ENCODE measurements at places on chromosomes 1 and 21. TPM values are rescaled to one million over a fixed set of nuclear protein-coding genes. Genes with fewer than 3 reads are reported as not detected.
A peak's percentile ranks its signal among the peaks of the same experiment; 100 is the strongest.

The FCRL1 gene
- not detected for total RNA-seq

The KIRREL1 gene
- total RNA-seq: 174 TPM

The VHLL gene
- total RNA-seq: not detected

The HEYL gene
- under 0.01 TPM for total RNA-seq

The GFI1 gene
- total RNA-seq: under 0.01 TPM

The CR2 gene
- not detected for total RNA-seq

The RAVER2 gene
- 16.5 TPM for total RNA-seq

The FAM110D gene
- not detected for total RNA-seq

The FAM177B gene
- total RNA-seq: not detected

The IL10 gene
- not detected for total RNA-seq

The SPRR2E gene
- not detected for total RNA-seq

The ATAD3C gene
- total RNA-seq: under 0.01 TPM

The NTNG1 gene
- 3.6 TPM for total RNA-seq

The MXRA8 gene
- 689 TPM for total RNA-seq

- no peak for DNase-seq
These were observed 112.9 kb upstream of the ATP1A1 start for GRCh38 chr1:116260115-116260514.

- no peak for DNase-seq
These were observed 38.6 kb upstream of the ETS2 start for GRCh38 chr21:38766987-38767722.

DNA sequence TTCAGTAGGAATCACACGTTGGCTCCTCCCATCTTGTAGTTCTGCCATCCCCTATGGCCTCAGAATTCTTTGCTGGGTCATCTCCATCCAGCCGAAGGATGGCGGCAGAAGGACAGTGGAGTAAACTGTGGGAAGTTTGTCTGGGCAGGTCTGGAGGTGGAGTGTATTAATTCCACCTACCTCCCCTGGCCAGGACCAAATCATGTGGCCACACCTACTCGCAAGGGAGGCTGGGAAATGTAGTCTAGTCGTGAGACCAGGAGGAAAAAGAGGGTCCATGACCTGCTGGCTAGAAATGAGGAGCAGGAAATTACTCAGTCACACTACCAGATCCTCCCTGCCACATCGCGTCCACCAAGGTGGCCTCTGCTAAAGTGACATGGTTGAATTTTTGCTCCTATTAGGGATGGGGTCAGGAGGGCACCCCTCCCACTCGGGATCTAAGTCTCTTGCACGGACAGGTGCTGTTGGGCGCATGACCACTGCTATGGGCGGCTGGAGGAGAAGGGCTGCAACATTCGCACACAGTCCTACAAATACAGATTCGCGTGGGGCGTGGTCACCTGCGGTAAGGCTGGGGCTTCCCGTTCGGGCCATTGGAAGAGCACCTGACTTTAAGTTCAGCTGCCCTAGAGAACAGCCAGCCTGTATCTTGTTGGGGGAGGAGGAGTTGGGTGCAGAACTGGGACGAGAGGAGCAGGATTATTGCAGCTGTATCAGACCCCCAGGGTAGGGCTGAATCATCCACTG, 19.5 kb downstream of the PLA2G5 start:
- no peak for DNase-seq

DNA sequence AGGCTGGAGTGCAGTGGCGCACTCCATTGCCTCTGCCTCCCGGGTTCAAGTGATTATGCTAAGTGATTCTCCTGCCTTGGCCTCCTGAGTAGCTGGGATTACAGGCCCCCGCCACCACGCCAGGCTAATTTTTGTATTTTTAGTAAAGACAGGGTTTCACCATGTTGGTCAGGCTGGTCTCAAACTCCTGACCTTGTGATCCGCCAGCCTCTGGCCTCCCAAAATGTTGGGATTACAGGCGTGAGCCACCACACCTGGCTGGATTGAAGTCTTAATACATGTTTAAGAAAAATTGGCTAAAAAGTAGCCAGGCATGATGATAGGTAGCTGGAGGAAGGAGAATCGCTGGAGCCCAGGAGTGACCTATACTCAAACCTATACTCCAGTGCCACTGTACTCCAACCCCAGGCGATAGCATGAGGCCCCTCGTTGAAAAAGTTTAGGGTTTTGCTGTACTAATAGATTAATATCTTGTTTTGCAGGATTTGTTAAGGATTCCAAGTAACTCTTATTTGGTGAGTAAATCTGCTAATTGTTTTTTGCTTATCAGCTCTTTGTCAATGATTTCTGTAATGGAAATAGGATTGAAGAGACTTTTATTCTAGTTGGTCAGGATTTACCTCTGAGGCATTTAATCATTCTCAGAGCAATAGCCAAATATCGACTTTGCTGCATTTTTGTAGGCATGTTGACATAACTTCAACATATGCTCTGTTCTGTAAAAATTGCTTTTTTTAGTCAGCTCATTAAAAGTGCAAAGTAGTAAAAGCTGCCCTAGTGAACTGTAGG, 2.0 kb downstream of the RCC1 start:
- DNase-seq: no peak

GRCh38 chr1:234597894-234598293, 12.1 kb downstream of the IRF2BP2 start:
- peak; percentile 69 for DNase-seq

DNA sequence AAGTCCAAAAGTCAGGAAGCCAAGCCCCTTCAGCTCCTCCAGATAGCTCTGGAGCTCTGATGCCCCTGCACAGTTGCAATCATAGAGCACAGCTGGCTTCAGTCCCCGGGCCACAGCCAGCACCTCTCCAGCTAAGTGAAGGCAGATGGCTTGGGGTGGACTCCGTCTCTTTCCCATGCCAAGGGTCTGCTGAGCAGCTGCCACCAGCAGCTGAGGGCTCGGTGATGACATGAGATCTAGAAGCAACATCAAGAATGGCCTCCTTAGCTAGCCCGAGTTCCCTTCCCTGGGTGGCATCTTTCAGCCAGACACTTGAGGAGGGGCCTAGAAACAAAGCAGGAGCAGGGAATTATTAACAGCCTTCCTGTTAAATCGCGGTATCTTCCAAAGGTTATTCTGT, 973 bp downstream of the C1orf74 start:
- DNase-seq: no peak

DNA sequence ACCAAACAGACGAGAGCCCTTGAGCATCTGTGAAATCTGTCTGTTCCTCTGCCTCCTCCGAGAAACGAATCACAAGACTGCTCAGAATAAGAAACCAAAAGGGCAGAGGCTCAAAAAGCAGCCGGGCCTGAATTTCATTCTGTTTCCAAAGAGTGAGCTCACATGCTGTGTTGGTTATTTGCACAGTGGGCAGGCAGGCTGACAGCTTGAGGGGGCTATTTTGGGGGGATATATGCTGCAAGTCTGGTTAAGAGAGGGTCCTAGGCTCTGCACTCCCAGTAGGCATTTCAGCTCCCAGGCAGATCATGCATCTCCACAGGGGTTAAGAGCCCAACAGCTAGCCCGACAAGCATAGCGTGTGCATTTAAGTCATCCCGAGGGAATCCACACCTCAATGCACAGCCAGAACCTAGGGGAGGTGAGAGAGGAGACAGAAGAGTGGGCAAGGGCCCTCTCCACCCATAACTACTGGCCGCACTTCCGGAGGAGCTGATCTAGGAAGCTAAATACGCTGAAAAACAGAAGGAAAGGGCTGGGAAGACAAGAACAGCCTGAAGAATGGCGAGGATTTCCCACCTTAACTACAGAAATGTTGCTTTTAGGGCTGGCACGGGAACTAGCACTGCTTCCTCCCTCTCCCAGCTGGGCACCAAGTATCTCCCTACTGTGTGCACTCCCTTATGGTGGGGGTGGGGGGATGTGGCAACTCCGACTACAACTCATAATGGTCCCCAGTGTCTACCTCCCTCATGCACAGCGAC, 3.7 kb downstream of the PGBD5 start:
- DNase-seq: no peak

GRCh38 chr1:244965185-244966030, 101.1 kb upstream of the HNRNPU start:
- no peak for DNase-seq

DNA sequence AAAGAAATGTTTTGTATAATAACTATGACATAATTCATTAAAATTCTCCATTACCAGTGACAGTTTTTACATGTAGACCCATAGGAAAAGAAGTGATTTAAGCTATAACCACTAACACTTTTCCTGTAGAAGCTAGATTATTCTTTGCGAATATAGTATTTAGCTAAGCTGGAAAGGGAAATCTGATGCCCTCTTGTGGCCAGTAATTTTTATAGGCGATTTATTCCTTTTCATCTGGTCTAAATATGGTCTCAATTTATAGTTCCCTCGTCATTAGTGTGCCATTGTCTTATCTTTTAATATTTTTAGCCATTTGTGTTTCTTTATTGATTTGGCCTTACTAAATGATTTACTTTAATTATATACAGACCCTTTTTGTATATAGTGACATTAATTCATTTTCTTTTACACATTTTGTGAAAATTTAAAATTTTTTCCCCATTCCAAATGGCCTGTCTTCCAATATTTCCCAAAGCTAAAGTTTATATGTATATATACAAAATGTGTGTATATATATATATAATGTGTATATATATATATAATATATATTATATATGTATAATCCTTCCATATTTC, 26.7 kb downstream of the BTG3 start:
- peak; percentile 78 for DNase-seq

DNA sequence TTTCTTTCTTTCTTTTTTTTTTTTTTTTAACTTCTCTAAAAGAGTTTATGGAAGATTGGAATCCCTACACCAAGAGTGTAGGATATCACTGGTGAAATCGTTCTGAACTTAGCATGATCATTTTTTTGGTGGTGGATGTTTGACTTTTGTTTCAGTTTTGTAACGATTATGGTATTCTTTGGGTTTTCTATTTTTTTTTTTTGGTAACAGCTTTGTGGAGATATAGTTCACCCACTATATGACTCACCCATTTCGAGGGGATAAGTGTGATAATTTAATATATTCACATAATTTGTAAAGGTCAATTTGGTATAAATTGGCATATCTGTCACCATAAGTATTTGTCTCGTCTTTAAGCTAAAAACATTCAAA, 29.2 kb downstream of the AGPAT3 start:
- no peak for DNase-seq

DNA sequence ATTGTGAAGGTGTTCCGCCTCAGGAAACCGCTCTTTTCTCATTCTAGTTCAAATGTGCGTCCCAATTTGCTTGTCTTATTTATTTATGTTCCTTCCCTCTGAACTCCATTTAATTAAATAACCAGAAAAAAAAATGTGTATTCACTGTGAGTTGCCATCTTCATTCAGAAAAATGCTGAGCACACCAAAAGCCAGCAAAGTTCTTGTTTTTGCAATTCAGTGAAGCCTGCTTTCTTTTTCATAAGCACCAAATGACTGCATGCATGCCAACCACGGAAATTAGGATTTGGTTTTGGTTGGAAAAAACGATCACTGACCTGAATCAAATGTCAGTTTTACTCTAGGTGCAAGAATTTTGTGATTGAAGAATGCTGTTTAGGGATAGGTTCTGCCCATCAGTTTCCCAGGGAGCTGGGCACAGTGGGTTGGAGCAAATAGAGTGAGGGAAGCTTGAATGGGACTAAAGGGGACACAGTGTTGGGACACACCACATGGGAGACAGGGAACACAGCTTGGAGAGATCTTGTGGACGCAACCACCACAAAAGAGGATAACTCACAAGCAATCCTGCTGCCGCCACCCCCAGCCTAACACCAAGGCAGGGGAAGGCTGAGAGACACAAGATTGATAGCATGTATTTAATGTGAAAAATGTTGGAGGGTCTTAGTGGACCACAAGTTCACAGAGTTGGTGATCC, 183.4 kb upstream of the GALNT2 start:
- DNase-seq: no peak

DNA sequence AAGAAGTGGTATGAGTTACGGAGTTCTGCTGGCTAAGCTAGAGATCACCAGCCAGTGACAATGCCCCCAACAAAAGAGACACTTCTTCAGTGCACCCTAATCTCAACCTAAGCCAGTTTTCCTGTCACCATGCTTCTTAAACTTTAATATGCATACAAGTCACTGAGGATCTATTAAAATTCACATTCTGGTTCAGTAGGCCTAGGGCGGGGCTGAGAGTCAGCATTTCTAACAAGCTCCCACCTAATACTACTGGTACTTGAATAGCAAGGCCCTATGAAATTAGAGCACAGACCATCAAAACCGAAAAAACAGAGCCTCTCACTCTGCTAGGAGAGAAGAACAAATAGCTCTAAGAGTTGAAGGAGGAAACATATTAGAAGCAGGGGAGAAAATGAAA, 7.9 kb downstream of the PSMB4 start:
- no peak for DNase-seq

DNA sequence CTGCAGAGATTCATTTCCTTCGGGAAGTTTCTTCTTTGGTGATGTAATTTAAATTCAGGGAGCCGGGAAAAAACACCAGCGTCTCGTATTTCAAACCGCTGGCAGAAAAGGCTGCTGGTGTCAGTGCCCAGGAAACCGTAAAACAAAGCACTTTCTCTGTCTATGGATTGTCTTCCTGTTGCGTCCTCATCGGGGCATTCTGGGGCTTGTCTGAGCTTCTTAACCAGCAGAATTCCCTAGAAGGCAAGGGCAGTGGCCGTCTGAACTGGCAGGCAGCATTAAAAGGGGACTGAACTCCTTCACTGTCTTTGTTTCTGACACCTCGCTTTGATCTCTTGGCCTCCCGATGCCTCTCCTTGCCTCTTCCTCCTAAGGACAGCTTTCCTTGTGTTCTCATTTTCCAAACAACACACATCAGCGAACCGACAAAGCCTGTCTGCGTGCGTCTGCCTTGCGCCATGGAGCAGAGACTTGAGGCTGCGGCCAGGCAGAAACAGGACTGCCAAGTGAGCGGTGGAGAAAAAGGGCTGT, 391.6 kb upstream of the VAMP3 start:
- DNase-seq: no peak

- peak; percentile 61 for DNase-seq
These were observed 3.0 kb downstream of the SLC19A1 start for GRCh38 chr21:45539046-45539795.

DNA sequence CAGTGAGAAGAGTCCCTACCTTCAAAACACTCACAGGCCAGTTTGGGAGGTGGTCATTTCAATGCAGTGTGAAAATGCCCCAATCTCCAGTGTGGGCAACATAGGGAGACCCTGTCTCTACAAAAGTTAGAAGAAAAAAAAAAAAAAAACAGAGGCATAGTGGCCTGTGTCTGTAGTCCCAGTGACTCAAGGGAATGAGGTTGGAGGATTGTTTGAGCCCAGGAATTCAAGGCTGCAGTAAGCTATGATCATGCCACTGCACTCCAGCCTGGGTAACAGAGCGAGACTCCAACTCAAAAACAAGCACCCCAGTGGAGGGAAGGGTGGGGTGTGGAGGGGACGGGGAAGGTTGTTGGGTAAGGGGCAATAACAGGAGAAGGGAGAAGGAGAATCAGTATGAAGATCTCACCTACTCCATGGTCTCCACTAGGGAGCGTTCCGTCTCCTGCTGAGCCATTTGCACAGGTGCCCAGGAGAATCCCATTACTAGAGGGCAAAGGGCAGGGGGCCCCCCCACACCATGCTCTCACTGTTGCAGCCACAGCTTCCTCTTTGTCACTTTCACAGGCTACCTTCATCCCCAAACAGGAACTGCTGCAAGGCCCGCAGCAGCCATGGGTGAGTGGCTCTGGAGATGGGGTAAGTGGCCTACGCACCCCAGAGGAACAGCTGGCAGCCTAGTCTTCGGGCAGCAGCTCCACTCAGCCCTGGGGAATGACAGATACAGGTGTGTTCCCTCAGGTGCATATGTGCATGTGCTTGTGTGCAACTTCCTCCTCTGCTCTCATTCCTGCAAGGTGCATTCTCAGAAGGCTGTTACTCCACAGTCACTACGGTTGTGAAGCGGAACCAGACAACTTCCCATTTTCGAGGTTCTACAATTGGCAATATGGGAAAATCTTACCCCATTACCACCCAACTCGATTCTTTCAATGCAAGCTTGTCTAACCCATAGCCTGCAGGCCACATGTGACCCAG, 87.9 kb upstream of the LYST start:
- DNase-seq: no peak
